Large intestine (tissue), 12 donors: ENCODE measurements at places on chromosomes 7 and 10. TPM values are rescaled to one million over a fixed set of nuclear protein-coding genes. Genes with fewer than 3 reads are reported as not detected.

Gene PLXNA4
- polyA plus RNA-seq, result 3.2 TPM

Gene FAM25A
- polyA plus RNA-seq, result not detected

Gene FAM221A
- polyA plus RNA-seq, result 12.5 TPM

Gene KLF14
- polyA plus RNA-seq, result 0.18 TPM

Gene COBL
- 30.5 TPM for polyA plus RNA-seq

- DNase-seq, result peak; percentile 57
- H3K4me3 ChIP-seq, result peak overlapping the region; percentile 64
- H3K27ac ChIP-seq, result peak overlapping the region; percentile 7
- no peaks in the 10 kb centered on the region for H3K27me3 ChIP-seq
Measured at GRCh38 chr10:15370212-15370855, 755 bp downstream of the FAM171A1 start.
